CD4-positive, alpha-beta T cell treated with Interferon alpha-2 for 1 hour (primary cell): ENCODE measurements at places on chromosomes 7 and 10.

DNA sequence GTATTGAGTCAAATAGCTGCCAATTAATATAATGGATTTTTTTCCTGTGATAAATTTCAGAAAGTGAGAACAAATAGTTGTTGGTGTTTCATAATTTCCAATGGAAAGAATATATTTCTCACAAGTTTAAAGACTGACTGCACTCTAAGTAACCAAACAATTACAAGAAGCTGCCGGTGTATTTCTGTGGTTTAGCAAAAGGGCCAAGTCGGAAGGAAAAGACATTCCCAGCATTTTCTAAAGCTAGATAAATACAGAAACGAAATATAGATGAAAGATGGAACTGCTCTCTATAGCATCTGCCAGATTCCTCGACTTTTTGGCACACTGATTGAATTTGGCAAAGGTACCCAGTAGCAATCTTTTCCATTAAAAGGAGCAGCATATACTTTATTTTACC, 92.7 kb upstream of the MKX start:
- DNase-seq: no peak

- DNase-seq: no peak
These were observed 69.4 kb upstream of the HECTD2 start for GRCh38 chr10:91340613-91341362.

DNA sequence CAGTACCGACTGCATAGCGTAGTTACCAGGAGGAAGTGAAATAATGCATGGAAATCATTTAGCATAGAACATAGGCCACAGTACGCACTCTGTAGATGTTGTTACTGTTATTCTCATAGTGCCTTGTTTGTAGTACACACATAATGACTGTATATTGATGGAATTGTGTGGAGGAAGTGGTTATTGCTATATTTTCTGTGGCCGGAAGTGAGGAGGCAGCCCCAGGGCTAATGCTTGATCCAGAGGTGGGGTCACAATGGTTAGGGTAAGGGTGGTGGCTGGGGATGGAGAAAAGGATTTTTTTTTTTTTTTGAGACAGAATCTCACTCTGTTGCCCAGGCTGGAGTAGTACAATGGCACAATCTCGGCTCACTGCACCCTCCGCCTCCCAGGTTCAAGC, 4.5 kb upstream of the MGAM start:
- no peak for DNase-seq

DNA sequence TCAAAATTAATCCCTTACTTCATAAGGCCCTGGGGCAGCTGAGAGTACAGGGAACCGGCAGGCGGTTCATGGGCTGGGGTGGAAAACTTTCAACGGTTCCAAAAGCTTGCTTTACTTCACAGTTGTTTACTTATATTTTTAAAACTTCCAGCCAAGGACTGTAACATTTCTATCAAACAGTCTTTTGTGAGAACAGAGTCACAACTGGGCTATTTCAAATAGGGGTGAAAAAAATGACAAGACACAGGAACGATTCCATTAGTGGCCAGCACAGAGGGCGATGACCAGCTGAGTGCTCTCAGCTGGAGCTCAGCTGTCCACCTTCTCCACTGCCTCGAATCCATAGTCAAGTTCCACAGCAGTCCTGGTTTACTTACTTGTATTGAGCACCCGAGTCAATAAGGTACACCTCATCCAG, 48.2 kb downstream of the XPNPEP1 start:
- no peak for DNase-seq

DNA sequence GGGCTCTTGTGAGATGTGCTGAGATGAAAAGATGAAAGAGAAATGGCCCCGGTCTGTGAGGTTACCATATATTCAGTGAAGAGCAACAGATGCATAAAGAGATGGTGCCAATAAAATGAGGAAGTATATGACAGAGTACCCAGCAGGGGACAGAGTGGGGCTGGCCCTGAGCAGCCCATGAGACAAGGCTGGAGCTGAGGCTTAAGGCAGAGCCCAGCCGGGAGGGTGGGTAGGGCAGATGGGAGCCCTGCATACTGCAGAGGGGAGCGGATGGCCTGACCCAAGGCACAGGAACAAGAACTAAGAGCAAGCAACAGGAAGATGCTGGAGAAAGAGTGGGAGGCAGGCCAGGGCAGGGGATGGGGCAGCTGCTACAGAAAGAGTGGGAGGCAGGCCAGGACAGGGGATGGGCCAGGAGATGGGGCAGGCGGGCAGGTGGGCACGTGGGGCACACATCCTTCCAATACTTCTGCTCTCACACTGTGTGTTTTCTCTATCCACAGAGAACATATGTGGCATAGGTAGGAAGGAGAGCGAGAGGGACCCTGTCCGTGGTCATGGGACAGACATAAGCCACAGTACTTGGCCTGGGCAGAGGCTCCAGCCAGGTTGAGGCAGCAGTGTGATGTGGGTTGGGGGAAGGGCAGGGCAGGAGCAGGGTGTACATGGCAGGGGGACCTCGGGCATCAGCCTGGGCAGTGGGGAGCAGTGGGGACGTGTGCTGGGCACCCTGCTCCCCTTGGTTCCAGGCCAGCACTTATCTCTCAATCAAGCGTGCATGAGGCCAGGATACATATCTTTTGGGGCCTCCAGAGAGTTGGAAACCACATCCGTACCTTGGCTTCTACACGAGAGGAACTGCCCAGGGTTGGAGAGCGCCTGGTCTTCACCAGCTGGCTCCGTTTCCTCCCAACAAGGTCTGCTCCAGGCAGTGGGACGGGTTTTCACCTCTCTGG, 91.6 kb upstream of the IKZF1 start:
- DNase-seq: no peak
